ENCODE measurements at places on chromosomes 6 and 20.

GRCh38 chr6:2990932-2991506 is 8.7 kb upstream of the NQO2 start:
- DNase-seq = no peak

GRCh38 chr6:33304216-33304615 is 5.5 kb upstream of the RGL2 start:
- DNase-seq = no peak

GRCh38 chr6:161011492-161012480 is 20.2 kb downstream of the MAP3K4 start:
- no peak for DNase-seq

DNA sequence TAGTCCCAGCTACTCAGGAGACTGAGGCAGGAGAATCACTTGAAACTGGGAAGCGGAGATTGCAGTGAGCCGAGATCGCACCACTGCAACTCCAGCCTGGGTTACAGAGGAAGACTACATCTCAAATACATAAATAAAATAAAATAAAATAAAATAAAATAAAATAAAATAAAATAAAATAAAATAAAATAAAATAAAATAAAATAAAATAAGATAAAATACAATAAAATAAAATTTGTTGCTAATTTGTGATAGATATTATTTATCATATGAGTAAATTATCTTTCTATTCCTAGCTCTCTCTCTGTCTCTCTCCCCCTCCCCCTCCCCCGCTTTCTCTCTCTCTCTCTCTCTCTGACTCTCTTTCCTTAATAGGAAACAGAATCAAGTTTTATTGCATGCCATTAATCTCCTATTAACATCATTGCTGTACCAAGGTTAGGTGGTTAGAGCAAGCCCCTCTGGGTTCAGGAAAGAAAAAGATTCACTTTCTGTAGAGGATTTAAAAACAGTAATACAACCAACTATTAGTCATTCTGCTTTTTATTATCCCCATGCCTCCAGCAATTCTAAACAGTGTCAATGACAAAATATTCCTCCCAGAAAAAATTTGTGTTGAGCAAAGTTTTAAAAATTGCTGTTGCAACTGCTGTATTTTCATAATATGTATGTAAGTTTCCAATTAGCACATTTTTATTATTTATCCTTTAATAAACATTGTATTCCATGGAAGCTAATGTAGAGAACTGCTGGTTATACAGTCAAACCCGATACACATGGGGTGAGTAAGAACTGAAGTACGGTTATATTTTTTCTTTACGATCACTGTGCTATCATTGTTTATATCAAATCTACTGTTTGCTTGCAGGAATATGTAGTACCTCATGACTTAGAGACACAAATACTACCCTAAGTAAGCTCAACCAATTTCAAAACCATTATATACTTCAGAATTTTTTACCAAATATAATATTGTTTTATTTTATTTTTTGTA is 22.1 kb downstream of the BMP5 start:
- no peak for DNase-seq

DNA sequence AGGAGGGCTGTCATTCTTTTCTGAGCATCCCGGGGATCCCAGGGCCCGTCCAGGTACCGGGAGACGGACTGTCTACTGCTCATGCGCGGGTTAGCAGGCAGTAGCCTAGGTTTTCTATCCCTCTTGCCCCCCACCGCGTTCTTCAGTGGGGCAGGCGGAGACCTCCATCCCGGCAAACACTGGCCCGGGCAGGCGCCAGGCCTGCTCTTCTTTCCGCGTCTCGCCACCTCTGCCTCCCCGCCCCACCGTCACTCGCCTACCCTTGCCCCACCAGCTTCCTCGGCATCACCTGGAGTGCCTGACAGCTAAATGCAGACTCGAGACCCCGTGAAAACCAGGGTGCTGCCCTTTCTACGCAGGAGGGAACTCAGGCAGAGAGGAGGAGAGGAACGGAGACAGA is 1937.7 kb upstream of the DEFB115 start:
- no peak for DNase-seq

GRCh38 chr6:137923866-137924653 is 57.0 kb downstream of the TNFAIP3 start:
- DNase-seq = no peak

DNA sequence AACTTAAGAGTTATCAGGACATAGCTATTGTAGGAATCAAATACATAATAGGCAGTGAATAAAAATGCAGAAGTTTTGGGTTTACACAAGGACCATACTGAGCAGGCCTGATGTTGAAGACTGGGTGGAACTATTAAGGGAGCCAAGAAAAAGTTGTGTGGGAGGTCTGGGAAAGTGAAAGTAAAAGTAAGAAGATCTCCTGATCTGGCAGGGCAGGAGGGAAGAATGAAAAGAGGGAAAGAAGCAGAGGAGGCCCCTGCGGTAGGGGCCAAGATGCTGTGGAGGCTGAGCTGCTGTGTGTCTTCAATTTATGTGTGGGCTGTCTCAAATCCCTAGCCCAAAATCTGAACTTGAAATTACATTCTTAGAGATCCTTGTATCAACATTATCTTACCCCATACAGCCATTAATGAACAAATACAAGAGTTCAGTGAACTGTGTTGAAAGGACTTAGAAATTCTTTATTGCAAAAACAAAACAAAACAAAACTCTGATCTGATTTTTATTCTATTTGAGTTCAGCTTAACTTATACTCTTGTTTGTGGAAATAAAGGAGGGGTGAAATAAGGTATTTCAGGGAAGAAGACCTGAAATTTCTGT is 1183.8 kb downstream of the HACE1 start:
- no peak for DNase-seq

DNA sequence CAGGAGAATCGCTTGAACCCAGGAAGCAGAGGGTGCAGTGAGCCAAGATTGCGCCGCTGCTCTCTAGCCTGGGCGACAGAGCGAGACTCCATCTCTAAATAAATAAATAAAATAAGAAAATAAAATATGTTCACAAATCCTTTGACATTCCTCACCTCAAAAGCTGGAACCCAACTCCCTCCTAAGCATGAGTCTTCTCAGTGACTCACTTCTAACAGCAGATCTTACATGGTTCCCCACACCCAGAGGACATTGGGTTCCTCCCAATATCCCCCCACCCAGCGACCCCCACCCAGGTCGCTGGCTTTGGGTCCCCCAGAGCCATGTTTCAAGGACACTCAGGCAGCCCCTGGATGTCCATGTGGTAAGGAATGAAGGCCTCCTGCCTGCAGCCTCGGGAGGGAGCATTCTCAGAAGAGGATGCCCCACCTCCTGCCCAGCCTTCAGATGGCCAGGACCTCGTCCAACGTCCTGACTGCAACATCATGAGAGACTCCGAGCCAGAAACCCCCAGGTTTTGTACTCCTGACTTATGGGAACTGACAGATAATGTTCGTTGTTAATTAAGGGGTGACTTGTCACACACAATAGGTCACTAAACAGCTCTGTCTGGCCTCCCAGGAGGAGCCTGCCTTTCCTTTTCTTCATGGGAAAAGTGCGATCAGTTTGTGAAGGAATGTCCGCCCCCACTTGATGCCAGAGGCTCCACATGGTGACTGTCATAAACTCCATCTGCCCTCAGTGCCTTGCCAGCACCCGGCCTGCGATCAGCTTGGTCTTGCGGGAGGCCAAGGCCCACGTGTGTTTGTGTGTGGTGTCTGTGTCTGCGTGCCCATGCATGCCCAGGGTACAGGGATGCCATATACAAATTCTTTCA is 10.1 kb upstream of the GMEB2 start:
- no peak for DNase-seq

- DNase-seq = no peak
Measured at GRCh38 chr6:102501615-102502014, 1108.1 kb downstream of the GRIK2 start.

- no peak for DNase-seq
Measured at GRCh38 chr20:22905658-22906057, 129.5 kb upstream of the SSTR4 start.

GRCh38 chr6:113414511-113414910 is 442.6 kb upstream of the MARCKS start:
- DNase-seq = no peak

DNA sequence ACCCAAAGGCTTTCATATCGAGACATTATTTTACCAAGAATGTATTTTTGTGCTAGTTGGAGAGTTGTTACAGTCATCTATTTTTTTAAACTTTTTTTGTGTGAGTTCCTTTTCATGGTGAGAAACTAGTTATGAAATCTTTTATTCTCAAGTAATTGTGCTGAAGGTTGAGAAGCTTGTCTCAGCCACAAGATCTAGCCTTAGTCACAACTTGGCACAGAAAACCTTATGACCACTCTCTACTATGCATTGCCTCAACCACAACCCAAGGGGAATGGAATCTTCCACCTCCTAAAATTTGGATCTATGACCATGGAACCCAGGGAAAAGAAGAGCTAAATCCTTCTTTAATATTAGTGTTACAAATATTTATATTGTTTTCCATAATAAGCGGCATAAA is 58.5 kb downstream of the HS3ST5 start:
- no peak for DNase-seq

DNA sequence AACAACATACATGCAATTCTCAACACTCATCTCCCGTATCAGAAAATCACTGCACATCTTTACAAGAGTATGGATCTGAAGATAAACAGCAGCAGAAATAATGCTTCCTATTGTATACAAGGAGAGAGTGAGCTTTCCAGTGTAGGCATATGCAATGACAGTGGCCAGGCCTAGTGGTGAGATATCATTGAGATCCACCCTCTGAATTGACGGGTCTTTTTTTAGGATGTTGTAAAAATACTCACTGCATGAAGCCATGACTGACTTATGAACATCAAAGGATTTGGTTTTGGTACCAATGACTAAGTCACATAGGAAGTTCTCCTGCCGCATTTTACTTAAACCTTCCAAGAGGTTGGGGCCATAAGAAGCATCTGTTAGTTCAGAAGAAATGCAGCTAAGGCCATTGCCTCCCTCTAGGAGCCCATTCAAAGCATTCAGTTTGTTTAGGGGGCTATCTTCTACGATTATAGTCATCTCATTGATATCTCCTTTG is 10.8 kb downstream of the KLHL31 start:
- no peak for DNase-seq

DNA sequence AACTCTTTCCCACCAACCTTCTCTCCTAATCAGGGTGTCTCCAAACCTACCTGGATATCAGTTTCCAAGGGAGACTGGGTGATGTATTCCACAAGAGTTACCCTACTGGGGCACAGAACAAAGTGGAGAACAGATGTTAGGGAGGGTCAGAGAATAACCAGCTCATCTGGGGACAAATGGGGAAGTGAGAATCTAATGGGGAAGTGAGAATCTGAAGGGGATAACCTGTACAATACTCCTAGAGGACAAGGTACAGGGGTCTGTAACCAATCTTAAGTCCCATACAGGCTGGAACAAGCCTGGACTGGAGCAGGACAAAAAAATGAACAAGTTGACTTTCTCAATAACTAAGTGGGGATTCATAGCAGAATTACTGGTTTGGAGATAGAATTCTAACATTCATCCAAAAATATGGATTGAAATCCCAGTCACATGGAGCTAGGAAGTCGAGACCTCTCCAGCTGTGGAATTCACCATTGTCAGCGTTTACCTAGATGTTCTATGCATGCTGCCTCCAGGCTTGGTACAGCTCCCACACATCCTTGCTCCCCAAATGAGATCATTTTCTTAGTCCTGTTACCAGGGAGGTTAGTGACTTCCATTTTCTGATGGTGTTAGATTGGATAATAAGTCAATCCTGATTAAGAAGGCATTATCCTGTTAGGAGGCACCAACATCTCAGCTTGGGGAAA is 214.8 kb upstream of the MOCS1 start:
- no peak for DNase-seq

DNA sequence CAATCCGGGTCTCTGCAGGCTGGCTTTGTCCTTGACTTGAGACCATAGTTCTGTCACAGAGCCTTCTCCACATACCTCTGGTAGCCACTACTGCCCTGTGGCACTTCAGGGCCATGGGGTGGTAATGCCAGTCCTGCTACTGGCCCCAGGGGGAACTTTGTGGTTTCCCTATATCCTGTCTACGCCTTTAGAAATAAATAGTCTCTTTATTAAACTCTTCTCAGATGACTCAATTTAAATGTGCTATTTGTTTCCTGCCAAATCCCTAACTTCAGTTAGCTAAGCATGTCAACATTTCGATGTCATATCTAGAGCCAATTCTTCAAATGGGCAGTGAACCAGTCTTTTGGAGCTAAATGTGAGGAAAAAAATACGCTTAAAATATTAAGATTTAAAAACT is 60.1 kb downstream of the SEL1L2 start:
- DNase-seq = no peak

DNA sequence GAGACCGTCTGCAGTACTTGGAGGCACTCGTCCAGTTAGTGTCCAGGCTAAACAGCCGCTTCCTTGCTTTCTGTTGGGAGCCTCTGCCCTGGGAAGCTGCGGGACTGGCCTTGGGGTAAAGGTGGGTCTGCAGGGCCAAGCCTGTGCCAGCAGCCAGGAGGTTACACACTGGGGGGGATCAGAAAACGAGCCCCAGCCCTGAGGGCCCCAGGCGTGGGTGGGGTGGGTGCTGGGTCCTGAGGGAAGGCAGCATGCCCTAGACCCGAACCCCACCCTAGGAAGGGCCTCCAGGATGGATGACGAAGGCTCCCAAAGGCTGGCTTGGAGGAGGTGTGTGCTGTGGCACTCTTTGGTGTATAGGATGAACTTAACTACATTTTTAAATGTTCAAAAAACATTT is 335.2 kb downstream of the ZFAND3 start:
- DNase-seq = no peak

Data from cortex of kidney (tissue), 1 donor.